ENCODE measurements at places on chromosomes 13 and 19.
A peak's percentile ranks its signal among the peaks of the same experiment; 100 is the strongest.

DNA sequence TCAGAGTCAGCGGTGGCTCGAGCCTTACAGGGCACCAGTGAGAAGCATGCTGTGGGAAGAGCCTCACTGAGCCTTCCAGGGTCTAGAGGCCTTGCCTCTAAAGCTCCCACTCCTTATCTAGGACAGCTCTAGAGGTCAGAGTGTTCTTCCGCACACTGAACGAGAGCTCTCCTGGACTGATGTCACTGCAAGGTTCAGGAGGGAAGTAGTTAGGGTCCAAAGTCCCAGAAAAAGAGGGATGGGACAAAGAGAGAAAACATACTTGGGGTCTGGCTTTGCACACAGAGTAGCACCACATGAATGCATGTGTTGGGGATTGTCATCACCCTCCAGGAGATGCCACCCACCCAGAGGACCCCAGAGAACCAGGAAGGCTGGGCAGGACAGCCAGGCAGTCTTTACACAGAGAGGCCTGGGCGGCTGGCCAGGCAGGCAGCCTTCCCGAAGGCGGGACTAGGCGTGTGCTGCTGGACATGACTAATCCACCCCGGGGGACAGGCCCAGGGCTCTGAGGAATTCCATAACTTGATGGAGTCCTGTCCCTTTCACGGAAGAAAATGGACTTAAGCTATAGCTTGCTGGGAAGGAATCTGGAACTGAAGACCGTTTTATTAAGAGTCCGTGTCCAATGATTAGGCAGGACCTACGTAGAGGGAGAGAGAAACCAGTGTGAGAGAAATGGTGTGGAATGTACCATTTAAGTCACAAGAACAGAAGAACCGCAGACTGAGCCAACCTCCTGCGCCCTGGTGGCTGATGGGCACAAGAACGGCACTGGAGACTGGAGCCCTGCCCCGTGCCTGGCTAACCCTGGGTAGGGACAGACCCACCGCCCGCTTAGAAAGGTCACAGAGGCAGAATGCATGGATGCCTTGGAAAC lies 16.6 kb upstream of the EPHX3 start:
- no peak for DNase-seq

GRCh38 chr13:29497137-29497654 lies 98.3 kb downstream of the SLC7A1 start:
- DNase-seq: no peak

GRCh38 chr13:30738526-30739236 lies 3.3 kb downstream of the ALOX5AP start:
- DNase-seq: no peak

GRCh38 chr13:20073775-20074174 lies 87.1 kb downstream of the GJA3 start:
- DNase-seq: no peak

DNA sequence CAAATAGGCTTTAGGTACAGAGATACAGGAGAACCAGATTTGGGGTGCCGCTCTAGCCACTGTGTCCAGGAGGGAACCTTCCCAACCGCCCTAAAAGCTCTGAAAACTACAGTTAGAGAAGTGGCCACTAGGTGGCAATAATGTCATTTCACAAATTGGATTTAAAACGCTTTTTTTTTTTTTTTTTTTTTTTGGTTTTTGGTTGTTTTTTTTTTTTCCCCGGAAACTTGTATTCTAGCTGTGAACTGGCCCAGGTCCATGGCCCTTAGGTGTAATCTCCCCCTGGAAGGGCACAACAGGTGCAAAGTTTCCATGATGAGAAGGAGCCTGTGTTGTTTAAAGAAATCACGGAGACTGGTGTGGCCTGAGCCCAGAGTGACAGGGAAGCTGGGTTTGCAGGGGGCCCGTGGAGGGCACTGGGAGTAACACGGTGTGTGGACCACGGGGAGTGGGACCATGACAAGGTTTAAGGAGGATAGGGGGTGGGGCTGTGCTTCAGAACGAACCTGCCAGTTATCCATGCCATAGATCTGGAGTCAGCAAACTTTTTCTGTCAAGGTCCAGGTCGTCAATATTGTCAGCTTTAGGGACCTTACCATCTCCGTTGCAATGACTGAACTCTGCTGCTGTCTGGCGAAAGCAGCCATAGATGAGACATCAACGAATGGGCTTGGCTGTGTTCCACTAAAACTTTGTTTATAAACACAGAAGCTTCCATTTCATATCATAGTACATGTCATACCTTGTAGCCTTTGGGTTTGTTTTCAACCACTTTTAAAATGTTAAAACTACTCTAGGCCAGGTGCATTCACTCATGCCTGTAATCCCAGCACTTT lies 10.1 kb downstream of the OR1I1 start:
- DNase-seq: peak; percentile 36

DNA sequence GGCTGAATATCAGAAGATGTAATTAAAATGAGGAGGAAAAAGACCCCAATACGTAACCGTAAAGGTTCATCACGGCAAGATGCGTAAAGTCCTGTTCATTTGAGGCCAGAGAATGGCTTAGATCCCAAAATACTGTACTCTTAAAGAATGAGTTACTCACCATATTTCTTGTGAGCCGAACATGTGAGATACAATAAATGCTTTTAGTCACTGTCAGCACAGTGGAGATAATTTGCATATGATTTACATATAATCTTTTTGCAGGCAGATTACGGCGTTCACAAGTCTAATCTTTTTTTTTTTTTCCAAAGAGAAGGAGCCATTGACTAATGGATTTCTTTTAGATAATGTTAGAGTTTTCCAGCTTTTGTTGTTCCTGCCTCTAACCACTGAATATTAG lies 28.4 kb downstream of the AMER2 start:
- DNase-seq: no peak

DNA sequence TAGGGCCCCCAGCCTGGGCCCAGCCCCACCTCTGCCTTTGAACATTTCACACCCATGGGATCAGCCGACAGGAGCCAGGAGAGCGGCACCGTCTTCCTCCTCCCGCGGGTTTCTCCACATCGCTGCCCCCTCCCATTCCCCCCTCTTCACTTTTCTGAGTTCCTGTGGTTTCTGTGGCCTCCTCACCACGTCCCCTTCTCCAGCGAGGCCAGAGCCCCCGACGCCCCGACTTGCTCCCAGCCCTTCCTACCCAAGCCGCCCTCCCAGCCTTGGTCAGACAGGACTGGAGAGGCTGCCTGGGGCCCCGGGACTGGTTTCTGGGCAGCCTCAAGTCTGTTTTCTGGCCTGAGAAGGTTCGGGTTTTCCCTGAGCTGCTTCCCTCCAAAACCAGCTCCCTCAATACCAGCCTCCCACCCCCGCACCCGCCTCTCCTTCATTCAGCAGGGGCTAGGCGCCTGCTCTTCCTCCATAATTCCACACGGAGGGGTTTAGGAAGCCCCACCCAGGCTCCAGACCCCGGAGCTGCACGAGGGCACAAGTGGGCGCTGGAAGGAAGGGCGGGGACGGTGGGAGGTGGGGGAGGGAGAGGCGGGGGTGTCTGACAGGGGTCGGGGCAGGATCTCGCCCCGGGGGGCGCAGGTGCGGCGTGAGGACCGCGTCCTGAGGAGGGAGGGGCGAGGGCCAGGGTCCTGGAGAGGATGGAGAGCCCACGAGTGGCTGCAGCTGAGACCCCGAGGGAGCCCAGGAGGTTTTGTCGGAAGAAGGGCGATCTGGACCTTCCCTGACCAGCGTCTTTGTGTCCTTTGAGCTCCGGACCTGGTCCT lies 4.0 kb upstream of the SIGLEC10 start:
- no peak for DNase-seq

- peak; percentile 20 for DNase-seq
These were observed 941 bp downstream of the MYPOP start for GRCh38 chr19:45901432-45901911.

DNA sequence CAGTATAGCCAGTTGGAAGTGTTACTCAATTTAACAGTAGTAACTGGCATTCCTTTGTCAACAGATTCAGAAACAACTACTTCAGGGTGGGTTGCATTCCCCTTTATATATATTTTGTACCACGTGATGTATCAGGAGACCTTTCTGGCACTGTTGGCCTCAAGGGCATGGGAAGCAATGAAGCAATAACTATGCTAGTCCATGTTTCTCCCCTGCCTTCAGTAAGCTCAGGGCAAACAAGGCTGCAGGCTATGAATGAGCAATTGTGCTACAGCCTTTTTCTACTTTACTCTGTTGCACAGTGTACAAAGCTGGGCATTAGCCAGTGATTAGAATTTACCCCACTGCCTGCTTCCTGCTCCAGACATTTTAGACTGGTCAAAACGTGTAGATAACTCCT lies 348.8 kb downstream of the GPC5 start:
- DNase-seq: no peak

DNA sequence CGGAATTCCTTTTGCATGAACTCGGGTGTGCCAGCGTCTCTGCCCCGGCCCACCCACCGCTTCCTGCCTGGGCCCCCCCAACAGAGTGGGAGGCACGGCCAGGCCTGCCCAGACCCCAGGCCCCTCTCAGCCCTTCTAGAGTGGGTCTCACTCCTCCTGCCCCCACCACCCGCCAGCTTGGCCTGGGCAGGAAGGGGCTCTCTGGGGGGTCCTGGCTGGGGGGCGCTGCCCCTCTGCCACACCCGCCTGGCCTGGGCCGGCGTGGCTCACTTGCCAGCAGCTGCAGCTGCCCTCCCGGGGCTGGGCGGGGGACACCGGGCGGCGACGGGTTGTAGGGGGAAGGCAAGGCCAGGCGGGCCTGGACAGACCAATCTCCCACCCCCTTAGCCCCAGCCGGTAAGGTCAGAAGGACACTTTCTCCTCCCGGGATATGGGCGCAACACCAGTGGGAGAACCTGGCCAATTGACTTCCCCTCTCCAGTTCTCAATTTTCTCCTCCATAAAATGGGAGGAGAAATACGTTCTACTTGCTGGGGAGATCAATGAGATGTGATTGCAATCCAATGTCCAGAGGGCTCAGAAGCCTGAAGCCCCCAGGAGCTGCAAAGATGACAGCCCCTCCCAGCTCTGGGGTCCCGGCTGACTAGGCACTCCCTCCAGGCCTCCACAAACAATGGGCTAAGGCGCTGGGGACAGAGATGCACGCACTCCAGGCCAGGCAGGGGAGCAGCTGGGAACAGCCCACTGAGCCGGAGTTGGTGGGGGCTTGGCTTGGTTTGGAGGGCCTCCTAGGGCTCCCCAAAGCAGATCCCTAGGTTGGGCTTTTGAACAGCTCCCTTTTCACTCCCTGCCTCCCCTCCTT lies 2.4 kb downstream of the CRLF1 start:
- no peak for DNase-seq

DNA sequence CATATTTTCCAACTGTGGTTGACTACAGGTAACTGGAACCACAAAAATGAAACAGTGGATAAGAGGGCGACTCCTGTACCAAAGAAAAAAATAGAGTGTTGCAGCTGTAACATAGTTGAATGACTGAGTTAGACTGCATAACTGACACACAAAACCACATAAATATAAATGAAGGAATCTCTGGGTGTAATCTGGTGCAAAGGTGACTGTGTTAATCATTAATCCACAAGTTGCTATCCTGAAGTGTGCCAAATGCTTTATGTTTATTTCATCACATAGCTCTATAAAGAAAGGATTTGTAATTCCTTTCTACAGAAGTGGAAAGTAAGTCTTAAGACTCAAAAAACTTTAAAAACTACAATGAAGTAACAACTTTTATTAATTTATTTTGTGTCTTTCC lies 6.0 kb upstream of the GJB2 start:
- DNase-seq: no peak

- DNase-seq: no peak
These were observed 84.6 kb downstream of the CRYL1 start for GRCh38 chr13:20441056-20441455.

DNA sequence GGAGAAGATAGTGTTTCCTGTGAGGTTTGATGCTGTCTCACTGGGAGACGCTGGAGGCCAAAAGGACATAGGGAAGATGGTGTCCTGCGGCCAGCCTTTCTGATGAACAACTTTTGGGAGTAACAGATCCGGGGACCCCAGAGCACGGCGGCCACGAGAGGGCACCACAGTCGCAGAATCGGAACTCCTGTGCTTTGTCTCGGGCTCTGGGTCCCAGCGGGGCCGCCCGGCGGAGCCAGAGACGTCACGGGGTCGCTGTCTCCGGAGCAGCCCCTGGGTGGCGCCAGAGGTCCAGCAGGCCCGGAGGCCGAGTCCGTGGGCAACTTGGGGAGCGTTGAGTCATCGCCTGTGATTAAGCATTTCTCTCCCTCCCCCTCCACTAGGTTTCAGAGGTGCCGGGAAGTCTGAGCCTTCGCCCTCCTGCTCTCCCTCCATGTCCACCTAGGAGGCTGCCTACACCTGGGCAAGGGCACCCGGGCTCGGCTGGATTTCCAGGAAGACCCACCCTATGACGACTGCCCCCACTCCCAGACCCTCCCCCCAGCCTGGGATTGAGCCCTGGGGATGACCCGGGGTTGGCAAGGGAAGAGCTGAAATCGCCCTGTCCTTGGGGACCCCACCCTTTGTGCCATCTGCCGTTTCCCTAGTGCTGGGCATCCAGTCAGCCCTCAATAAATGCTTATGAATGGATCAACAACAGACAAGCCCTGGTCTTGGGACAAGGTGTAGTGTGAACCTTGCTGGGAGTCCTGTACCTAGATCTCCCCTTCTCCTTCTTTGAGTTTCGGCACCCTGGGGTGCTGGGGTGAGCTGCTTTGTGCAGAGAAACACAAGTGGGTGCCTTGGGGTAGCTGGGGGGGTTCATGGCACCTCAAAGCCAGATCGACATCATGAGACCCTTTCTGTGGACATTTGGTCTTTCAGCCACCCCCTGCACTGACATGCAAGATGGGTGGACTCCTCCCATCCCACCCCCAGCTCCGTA lies 3.4 kb downstream of the NANOS3 start:
- peak; percentile 94 for DNase-seq

- no peak for DNase-seq
These were observed 10.6 kb downstream of the DCAF15 start for GRCh38 chr19:13962699-13963602.

GRCh38 chr19:46975925-46976782 lies 43.5 kb upstream of the NPAS1 start:
- no peak for DNase-seq

DNA sequence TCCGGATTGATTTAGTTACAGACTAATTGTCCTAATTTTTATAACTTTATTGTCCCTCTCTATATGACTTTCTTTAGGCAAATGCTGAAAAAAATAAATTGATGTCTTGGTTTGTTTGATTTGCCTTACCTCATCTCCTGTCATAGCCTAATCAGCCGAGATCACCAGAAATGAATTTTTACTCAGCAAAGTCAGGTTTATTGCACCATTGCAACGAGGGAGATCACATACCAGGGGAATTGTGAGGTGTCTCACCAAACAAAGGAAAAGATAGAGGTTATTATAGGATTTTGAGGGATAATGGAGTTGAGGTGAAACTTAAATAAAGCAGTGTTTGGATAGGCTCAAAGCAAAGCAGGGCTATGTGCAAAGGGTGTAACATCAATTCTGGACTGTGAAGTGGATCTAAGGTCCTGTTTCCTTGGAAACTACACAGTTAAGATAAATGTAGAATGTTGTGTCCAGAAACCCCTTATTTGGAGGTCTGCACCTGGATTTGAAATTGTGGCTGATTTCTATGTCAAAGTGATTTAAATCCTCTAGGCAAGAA lies 372.6 kb downstream of the OXGR1 start:
- no peak for DNase-seq

Measured in T-cell (primary cell).